Activated T-helper 1 cell treated with anti-CD3 and anti-CD28 coated beads, Interleukin-12 subunit alpha, Interleukin-12 subunit beta, Interleukin-2, Interleukin-4 antibody, amounts not matched to agents 30 ng/mL and 10 ng/mL and 1 ng/mL, durations not matched to agents 14 hours and 24 hours and 36 hours (primary cell): ENCODE measurements at places on chromosomes 3 and 15.

- no peak for DNase-seq
Measured at GRCh38 chr3:51887620-51888019, 12.2 kb upstream of the IQCF5 start.

- DNase-seq, result no peak
Measured at GRCh38 chr15:81011593-81011992, 10.9 kb downstream of the TLNRD1 start.

DNA sequence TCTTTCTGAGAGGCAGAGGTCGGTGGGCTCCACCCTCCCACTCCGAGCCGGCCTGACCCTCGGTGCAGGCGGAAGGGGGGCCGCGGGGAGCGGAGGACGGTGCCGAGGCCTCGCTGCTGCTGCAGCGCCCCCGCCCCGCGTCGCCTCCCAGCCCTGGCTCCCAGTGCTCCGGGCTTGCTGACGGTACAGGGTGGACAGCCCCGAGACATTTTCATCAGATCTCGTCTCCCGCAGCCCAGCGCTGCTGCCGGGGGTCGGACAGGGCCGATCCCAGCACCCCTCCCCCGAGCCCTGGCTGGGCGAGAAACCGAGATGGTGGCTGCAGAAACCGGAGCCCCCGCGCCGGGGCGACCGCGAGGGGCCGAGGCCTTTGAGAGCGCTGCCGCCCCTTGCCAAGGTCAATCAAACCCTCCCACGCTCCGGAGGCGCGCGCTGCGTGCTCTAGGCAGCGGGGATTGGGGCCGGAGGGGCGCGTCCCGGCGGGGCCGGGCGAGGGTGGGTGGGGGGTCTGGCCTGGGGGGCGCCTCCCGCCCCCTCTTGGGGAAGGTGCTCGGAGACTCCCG is 42.5 kb downstream of the EPHB3 start:
- no peak for DNase-seq

- peak; percentile 72 for DNase-seq
Measured at GRCh38 chr3:23944861-23945662, at the start of gene NR1D2. Gene NR1D2, plus strand, starts transcription at chr3:23945286. Its CDS starts 293 bp downstream, at chr3:23945579.

DNA sequence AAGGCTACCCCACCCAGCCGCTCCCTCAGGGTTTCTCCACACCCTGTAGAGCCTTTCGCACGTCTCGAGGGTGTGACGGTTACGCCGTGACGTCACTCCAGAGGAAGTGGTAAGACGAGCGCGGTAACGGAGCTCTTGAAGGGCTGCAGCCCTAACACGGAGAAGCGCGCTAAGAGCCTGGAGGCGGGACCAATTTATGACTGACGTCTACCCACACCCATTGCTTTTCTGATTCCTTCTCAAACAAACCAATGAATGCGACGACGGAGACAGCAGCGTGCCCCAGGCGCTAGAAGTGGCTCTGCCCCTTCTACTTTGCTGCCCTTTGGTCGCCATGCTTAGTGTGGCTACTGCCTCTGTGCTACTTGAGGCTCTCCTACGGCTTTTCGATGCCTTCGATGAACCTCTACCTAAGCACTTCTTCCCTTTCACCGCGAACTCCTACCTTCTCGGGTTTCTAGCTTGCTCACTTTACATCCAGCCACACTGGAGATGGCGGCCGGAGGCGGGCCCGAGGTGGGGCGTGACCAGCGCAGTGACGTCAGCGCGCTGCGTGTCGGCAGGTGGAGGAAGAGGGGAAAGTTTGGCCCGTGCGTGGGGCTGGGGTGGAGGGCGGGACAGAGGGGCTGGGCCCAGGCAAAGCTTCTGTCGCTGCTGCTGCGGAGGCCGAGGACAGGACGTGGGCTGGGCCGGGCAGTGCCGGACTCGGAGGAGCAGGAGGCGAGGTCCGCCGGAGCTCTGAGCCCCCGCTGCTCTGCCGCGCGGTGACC is at the start of gene OXSR1:
TSS of gene OXSR1 (plus strand) at position 586 of the 770 bp plus-strand sequence. CDS start 340 bp downstream, outside the sequence.
- peak; percentile 96 for DNase-seq

GRCh38 chr15:42210696-42211095 is 2.6 kb upstream of the VPS39 start:
- DNase-seq, result no peak

DNA sequence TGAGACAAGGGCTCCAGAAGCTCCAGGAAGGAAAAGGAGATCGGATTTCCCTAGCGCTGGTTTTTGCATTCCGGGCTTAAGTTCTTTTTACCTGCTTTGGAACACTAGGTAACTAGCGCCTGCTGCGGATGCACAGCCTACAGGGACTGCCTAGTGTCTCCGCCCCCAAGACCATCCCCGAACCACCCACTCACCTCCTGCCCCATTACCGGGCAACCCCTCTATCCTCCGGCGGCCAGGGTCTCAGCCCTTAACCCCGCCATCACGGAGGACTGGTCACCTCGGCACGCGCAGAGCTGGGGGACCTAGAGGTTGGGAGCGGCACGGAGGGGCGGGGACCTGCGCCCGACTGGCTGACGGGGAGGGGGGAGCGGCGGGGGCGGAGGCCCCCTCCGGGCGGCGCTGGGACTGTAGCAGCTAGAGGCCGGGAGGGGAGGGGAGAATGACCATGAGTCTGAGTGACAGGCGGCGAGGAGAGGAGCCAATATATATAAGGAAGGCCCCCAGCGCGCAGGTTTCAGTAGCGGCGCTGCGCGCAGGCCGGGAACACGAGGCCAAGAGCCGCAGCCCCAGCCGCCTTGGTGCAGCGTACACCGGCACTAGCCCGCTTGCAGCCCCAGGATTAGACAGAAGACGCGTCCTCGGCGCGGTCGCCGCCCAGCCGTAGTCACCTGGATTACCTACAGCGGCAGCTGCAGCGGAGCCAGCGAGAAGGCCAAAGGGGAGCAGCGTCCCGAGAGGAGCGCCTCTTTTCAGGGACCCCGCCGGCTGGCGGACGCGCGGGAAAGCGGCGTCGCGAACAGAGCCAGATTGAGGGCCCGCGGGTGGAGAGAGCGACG is at the start of gene DLL4:
TSS of gene DLL4 (plus strand) at position 520 of the 839 bp plus-strand sequence. CDS start 329 bp downstream, outside the sequence.
- DNase-seq, result no peak

DNA sequence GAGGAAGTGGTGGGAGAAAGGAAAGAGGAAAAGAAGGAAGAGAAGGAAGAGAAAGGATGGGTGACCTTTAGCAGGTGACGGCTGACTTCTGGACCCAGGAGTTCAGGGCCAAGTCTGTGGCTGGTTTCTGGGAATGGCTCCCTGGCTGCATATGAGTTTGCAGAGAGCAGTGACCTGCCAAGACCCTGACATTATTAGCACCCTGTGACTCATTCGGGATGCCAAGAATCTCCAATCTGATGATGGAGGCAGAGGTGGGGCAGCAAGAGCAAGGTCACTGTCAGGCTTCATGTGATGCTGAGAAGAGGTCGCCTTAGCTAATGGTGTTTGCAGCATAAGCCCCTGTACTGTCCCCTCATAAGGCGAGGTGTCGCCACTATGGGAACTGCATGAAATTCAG is 42.6 kb downstream of the MYZAP start:
- DNase-seq, result no peak

- no peak for DNase-seq
Measured at GRCh38 chr3:38542401-38543298, 46.5 kb downstream of the EXOG start.

DNA sequence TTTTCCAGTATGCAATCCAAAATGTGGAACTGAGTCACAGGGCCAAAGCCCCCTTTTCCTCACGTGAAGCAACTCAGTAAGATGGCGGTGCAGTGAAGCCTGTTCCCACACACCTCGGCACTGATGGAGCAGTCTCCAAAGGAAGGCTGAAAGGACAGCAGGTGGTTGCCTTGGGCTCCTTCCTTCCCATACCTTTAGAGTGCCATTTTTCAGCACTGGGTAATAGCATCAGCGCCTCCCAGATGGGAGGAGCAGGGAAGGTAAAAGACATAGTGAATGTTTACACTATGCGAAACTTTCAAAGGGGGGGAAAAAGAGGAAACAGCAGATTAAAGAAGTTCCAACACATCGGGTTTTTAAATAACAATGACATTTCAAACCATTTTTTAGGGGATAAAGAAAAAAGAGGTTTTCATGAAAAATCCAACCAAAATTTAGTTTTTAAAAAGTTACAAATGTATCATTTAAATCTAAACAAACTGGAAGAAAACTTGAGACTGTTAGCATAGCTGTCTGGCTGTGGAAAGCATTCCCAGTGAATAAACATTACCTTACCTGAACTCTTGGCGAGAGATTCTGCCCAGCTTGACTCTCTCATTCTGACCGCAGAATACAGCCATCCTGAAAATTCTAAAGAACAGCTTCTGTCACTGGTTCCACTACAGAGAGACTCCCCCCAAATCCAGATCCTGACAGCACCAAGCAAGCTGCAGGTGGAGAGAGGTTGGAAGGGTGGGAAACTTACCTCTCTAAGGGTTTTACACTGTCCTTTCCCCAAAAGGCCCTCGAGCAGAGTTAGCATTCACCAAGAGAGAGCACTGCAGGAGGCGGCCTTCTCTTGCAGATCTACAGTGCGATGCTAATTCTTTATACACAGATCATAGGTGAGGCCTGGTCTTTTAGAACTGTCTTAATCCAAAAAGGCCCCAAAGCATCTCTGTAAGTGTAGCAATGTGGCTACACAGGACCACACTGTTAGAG is 32.6 kb downstream of the ABCC5 start:
- DNase-seq, result no peak

DNA sequence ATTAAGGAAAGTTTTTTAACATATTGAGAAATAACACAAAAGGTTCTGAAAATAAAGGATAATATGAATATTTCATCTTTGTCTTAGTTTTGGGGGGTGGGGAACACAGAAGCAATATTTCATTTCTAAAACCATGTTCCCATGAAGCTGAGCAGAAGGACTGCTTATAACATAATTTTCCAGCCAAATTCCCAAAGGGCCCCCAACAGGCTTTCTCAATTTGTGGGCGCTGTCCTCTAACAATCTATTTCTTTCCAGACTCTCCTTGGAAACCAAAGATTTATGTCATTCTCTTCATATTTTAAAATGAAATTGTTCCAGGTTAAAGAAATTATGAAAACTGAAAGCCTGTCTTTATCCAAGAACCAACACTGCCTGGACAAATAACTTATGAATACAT is 273.5 kb downstream of the ZBTB20 start:
- no peak for DNase-seq

DNA sequence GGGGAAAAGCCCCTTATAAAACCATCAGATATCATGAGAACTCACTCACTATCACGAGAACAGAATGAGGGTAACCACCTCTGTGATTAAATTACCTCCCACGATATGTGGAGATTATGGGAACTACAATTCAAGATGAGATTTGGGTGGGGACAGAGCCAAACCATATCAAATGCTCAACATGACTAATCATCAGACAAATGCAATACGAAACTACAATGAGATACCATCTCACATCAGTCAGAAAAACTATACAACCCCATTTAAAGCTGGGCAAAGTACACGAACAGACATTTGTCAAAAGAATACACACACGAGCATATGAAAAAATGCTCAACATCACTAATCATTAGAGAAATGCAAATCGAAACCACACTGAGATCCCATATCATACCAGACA is 67.7 kb downstream of the SCAPER start:
- no peak for DNase-seq

DNA sequence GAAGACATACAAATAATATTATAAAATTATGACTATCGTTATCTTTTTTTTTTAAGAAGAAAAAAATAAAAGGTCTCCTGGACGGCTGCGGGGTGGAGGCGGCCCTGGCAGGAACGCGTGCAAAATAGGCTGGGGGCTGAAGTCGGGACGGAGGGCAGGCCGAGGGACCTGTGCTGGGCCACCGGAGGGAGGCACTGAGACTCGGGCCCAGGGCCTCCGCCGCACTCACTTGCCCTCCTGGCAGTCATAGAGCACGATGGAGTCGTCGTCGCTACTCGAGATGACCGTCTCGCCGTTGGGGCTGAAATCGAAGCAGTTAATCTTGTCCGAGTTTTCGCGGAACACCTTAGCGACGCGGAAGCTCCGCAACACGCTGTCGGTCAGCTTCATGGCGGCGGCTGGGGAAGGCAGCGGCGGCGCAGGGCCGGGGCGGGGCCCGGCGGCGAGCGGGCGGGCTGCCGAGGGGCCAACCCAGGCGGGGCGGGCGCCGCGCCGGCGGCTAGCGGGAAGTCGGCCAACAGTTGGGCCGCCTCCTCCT is 408 bp downstream of the WDR82 start:
- DNase-seq, result peak; percentile 73

- DNase-seq, result no peak
Measured at GRCh38 chr15:35622641-35623340, 76.8 kb upstream of the DPH6 start.

DNA sequence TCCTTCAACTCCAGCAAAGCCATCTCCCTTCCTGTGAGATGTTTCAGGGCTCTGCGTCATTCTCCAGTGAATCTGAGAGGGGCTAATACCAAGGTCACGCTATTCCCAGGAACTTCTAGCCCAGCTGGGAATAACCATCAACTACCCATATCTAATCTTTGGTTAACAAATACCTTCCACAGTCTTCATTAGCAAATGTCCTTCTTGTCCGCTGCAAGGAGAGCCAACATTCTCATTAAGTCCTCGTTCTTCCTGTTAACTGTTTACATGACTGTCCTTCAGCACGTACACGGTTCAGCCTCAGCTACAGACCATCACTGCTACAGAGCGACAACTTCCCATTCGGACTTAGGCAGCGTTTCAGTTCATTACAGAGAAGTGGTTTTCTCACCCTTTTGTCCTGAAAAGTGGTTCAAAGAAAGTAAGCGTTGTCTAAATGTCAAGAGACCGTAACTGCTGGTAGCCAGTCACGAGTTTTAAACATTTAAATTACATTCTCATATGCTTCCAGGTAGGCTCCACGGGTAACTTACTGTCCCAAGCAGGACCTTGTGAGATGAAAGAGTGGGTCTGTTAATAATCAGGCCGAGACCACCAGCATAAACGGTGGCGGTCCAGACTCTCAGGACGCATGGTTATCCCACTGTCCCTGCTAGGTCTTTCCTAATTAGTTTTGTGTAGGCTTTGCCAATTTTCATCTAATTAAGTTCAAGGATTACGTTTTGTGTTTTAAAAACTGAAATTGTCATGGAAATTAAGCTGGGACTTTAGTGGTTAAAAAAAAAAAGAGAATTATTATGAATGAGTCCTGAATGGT is 63.8 kb downstream of the CHSY1 start:
- no peak for DNase-seq

DNA sequence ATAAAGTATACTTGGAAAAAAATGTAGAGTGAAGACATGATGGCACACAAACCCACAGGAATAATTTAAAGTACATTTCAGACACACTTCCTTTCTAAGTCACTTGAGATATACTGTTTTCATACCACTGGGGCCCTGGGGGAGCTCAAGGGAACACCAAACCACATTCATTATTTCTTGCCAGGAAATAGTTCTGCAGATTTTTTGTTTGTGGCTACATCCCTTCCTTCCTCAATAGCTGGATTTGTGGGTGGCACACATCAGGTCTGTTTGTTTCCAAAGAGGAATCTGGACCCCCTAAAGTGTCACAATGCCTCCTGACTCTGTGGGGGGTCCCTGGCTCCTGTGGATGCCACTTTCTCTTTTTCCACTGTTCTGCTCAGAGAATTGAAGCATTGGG is 153.5 kb upstream of the COL8A1 start:
- no peak for DNase-seq
